ENCODE measurements at places on chromosomes 6 and 20. TPM values are rescaled to one million over a fixed set of nuclear protein-coding genes. Genes with fewer than 3 reads are reported as not detected.

The SLC22A7 gene
- not detected for total RNA-seq

The ULBP3 gene
- 1.7 TPM for total RNA-seq

The CASS4 gene
- total RNA-seq: 10.6 TPM

The CALHM5 gene
- 1.8 TPM for total RNA-seq

The RBCK1 gene
- total RNA-seq: 54.3 TPM

DNA sequence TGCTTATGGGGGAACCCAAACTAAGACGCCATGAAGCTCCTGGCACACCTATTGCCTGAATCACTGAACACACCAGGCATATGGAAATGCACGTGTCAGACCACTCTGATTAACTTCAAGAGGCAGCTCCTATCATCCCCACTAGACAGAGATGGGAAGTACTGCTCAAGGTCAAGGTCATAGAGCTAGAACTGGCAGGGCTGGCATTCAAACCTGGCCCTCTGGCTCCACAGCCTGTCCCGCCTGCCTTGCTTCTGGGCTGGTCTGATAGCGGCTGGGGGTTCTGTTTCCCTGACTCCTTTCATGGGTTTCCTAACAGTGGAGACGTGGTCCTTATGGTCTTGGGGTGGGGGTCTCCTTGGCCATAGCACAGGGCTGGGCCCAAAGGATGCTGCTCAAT, 22.6 kb upstream of the DSN1 start:
- DNase-seq: no peak

GRCh38 chr6:119193707-119194106, 115.2 kb upstream of the FAM184A start:
- DNase-seq: no peak
